ENCODE measurements at places on chromosomes 2 and 18. TPM values are rescaled to one million over a fixed set of nuclear protein-coding genes. Genes with fewer than 3 reads are reported as not detected.

- no peaks in the 10 kb centered on the region for H3K27me3 ChIP-seq
- H3K4me3 ChIP-seq, result no peak overlapping the region
- no peak for DNase-seq
- no peak overlapping the region for H3K27ac ChIP-seq
Observed at GRCh38 chr2:152126664-152127063, 27.8 kb upstream of the CACNB4 start.

- H3K4me1 ChIP-seq, result no peaks in the 10 kb centered on the region
- no peak overlapping the region for H3K27ac ChIP-seq
- H3K27me3 ChIP-seq, result no peaks in the 10 kb centered on the region
- no peak overlapping the region for H3K4me3 ChIP-seq
- no peaks in the 10 kb centered on the region for H3K36me3 ChIP-seq
- DNase-seq, result no peak
Observed at GRCh38 chr2:27887830-27888229, 2.4 kb downstream of the RBKS start.

DNA sequence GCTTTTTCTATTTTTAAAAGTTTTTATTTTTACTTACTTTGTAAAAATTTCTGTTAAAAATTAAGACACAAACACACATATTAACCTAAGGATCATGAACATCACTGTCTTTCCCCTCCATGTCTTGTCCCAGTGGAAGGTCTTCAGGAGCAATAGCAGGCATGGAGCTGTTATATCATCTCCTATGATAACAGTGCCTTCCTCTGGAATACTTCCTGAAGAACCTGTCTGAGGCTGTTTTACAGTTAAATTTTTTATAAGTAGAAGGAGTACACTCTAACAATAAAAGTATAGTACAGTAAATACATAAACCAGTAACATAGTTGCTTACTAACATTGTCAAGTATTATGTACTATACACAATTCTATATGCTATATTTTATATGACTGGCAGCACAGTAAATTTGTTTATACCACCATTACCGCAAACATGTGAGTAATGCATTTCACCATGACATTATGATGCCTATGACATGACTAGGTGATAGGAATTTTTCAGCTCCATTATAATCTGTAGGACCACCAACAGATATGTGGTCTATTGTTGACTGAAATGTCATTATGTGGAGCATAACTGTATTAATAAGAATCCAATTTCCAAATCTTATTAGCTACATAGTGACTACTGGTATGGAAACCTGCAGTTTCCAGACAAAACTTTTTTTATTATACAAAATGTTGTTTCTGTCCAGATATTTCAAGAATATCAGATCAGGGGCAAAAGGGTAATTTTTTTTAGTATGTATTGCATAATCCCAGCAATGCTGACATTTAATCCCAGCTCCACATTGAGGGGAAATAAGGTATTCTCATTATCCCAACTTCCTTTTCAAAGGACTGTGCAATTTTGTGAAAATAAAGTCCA, 337.2 kb upstream of the SLC39A10 start:
- H3K27ac ChIP-seq, result no peak overlapping the region
- H3K27me3 ChIP-seq, result no peaks in the 10 kb centered on the region
- no peaks in the 10 kb centered on the region for H3K4me1 ChIP-seq
- H3K4me3 ChIP-seq, result no peak overlapping the region
- DNase-seq, result no peak
- H3K36me3 ChIP-seq, result no peaks in the 10 kb centered on the region

- peaks cover 12% of the 10 kb centered on the region for H3K4me1 ChIP-seq
- no peak overlapping the region for H3K4me3 ChIP-seq
- H3K36me3 ChIP-seq, result no peaks in the 10 kb centered on the region
- H3K27me3 ChIP-seq, result no peaks in the 10 kb centered on the region
- DNase-seq, result no peak
- H3K27ac ChIP-seq, result peak overlapping the region; percentile 1
Observed at GRCh38 chr2:189014449-189015138, 40.4 kb downstream of the COL3A1 start.

- DNase-seq, result no peak
- no peaks in the 10 kb centered on the region for H3K27me3 ChIP-seq
- no peaks in the 10 kb centered on the region for H3K36me3 ChIP-seq
- H3K4me1 ChIP-seq, result no peaks in the 10 kb centered on the region
- H3K27ac ChIP-seq, result no peak overlapping the region
- no peak overlapping the region for H3K4me3 ChIP-seq
Observed at GRCh38 chr2:145666552-145666951, 1146.6 kb upstream of the ZEB2 start.

DNA sequence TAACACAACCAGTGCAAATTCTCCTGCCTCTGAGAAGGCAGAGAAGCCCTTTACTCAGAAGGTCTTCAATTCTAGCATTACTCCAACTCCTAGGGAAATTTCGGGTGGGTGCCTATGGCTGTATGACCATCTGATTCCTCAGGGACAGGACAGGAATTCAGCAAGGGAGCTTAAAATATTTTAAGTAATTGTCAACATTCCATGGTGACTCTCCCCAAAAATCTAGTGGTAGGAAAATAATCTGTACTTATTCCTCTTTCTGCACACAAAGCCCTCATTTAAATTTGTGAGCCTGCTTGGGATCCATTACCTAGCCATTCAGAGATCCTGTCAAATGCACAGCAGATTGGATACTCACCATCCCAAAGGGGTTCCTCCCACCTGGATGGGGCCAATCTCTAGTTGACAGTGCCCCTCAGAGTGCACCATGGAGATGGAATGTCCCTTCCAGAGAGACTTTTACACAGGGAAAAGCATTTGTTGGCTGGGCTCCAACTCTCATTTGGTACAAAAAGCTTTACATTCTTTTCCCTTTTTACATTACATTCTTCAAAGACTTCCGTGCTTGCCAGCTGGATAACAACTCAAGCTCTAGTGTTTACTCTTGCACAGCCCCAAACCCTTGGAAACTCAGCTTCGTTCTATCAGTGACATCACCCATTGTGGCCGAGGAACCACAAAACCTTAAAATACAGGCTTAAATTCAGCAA, 3.1 kb upstream of the TMEM150A start:
- no peak for DNase-seq
- no peak overlapping the region for H3K27ac ChIP-seq
- H3K4me1 ChIP-seq, result peaks cover 26% of the 10 kb centered on the region
- no peaks in the 10 kb centered on the region for H3K27me3 ChIP-seq
- H3K4me3 ChIP-seq, result no peak overlapping the region

GRCh38 chr2:159960414-159960813, 102.0 kb downstream of the PLA2R1 start:
- no peak overlapping the region for H3K27ac ChIP-seq
- H3K27me3 ChIP-seq, result no peaks in the 10 kb centered on the region
- H3K4me1 ChIP-seq, result no peaks in the 10 kb centered on the region
- no peaks in the 10 kb centered on the region for H3K36me3 ChIP-seq
- no peak overlapping the region for H3K4me3 ChIP-seq

- no peak overlapping the region for H3K4me3 ChIP-seq
- H3K27ac ChIP-seq, result no peak overlapping the region
- no peaks in the 10 kb centered on the region for H3K4me1 ChIP-seq
- no peaks in the 10 kb centered on the region for H3K36me3 ChIP-seq
- no peaks in the 10 kb centered on the region for H3K27me3 ChIP-seq
Observed at GRCh38 chr18:60676815-60677214, 304.2 kb upstream of the MC4R start.

- H3K27ac ChIP-seq, result no peak overlapping the region
- no peaks in the 10 kb centered on the region for H3K36me3 ChIP-seq
Observed at GRCh38 chr18:24306201-24306600, 91.4 kb downstream of the OSBPL1A start.

STK39 gene
- 9.5 TPM for polyA plus RNA-seq

AKAIN1 gene
- 0.91 TPM for polyA plus RNA-seq

All from pancreas (tissue), 10 donors.